Type B pancreatic cell (in vitro differentiated cells): ENCODE measurements at places on chromosomes 2 and 18. TPM values are rescaled to one million over a fixed set of nuclear protein-coding genes. Genes with fewer than 3 reads are reported as not detected.

- no peak overlapping the region for H3K27ac ChIP-seq
- peaks cover 8% of the 10 kb centered on the region for H3K4me1 ChIP-seq
- no peaks in the 10 kb centered on the region for H3K36me3 ChIP-seq
- no peak for DNase-seq
These were observed 1293.6 kb upstream of the ZEB2 start for GRCh38 chr2:145813481-145813880.

Gene LRP2
- total RNA-seq = 12.7 and 22.7 TPM in 2 replicates

Gene SPATA3
- total RNA-seq = not detected in 2 replicates

GRCh38 chr2:88167740-88168139 is 2.4 kb upstream of the THNSL2 start:
- no peak for DNase-seq
- no peak overlapping the region for H3K4me3 ChIP-seq
- peaks cover 4% of the 10 kb centered on the region for H3K4me1 ChIP-seq

Gene ATOH8
- total RNA-seq = 1.8 and 13.7 TPM in 2 replicates

DNA sequence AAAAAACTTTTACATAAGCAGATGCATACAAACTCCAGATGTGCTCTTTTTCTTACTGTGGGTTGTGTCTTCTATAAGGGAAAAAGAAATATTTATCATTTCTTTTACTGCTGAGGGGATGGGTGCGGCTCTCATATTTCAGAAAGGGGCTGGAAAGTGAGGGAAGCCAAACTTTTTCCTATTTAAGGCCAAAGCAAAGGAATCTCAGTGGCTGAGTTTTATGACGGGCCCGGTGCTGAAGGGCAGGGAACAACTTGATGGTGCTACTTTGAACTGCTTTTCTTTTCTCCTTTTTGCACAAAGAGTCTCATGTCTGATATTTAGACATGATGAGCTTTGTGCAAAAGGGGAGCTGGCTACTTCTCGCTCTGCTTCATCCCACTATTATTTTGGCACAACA is at the start of gene COL3A1:
COL3A1 (plus strand) TSS at position 210 of the 400 bp plus-strand sequence; CDS start at position 327, 117 bp downstream.
- DNase-seq = no peak
- H3K4me3 ChIP-seq = peak within 1 kb of the TSS; percentile 96
- H3K27me3 ChIP-seq = no peaks in the 10 kb centered on the region
- peaks cover 5% of the 10 kb centered on the region for H3K36me3 ChIP-seq
- H3K27ac ChIP-seq = peak within 1 kb of the TSS; percentile 90

GRCh38 chr18:13635046-13635445 is 91.3 kb downstream of the FAM210A start:
- peaks cover 6% of the 10 kb centered on the region for H3K27me3 ChIP-seq
- H3K4me3 ChIP-seq = no peak overlapping the region
- H3K36me3 ChIP-seq = no peaks in the 10 kb centered on the region

Gene NYAP2
- total RNA-seq = 0.46 and 1.00 TPM in 2 replicates

Gene ZNF804A
- total RNA-seq = 0.59 and 2.0 TPM in 2 replicates

Gene MOGAT1
- total RNA-seq = 0.45 TPM in 1 of 2 replicates, not detected in the other

GRCh38 chr2:217387776-217388387 is 528.0 kb upstream of the TNP1 start:
- peaks cover 7% of the 10 kb centered on the region for H3K36me3 ChIP-seq
- peaks cover 19% of the 10 kb centered on the region for H3K27me3 ChIP-seq
- DNase-seq = no peak
- no peak overlapping the region for H3K4me3 ChIP-seq
- no peak overlapping the region for H3K27ac ChIP-seq
- H3K4me1 ChIP-seq = peaks cover 5% of the 10 kb centered on the region

Gene PLEKHB2
- total RNA-seq = 43.4 and 49.2 TPM in 2 replicates

Gene IGFBP5
- 51.0 and 245 TPM in 2 replicates for total RNA-seq

DNA sequence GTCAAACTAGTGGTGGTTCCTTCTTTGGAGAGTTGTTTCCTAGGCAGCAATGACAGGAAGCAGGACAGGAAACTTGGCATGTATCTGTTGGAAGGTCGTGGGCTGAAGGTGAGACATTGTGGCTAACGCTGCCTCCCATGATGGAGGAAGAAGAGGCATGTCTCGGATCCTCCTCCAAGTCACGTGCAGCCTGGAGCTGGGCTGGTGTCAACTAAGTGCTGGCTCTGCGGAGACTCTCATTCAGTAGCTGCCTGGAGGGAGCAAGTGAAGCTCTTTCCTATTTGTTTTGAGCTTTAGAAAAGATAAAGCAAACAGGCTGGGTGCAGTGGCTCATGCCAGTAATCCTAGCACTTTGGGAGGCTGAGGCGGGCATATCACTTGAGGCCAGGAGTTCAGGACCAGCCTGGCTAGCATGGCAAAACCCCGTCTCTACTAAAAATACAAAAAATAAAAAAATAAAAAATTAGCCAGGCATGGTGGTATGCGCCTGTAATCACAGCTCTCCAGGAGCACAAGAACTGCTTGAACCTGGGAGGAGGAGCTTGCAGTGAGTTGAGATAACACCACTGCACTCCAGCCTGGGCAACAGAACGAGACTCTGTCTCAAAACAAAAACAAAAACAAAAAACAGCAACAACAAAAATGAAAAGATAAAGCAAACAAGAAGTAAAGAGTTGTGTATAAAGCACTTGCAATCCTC is 28.2 kb upstream of the INO80C start:
- no peak for DNase-seq
- H3K36me3 ChIP-seq = no peaks in the 10 kb centered on the region
- H3K4me3 ChIP-seq = no peak overlapping the region
- no peaks in the 10 kb centered on the region for H3K27me3 ChIP-seq

Gene GPD2
- 25.3 and 56.3 TPM in 2 replicates for total RNA-seq

GRCh38 chr18:3481696-3482210 is 31.8 kb downstream of the TGIF1 start:
- H3K4me3 ChIP-seq = no peak overlapping the region
- no peaks in the 10 kb centered on the region for H3K36me3 ChIP-seq
- H3K27me3 ChIP-seq = peaks cover 4% of the 10 kb centered on the region
- DNase-seq = no peak

DNA sequence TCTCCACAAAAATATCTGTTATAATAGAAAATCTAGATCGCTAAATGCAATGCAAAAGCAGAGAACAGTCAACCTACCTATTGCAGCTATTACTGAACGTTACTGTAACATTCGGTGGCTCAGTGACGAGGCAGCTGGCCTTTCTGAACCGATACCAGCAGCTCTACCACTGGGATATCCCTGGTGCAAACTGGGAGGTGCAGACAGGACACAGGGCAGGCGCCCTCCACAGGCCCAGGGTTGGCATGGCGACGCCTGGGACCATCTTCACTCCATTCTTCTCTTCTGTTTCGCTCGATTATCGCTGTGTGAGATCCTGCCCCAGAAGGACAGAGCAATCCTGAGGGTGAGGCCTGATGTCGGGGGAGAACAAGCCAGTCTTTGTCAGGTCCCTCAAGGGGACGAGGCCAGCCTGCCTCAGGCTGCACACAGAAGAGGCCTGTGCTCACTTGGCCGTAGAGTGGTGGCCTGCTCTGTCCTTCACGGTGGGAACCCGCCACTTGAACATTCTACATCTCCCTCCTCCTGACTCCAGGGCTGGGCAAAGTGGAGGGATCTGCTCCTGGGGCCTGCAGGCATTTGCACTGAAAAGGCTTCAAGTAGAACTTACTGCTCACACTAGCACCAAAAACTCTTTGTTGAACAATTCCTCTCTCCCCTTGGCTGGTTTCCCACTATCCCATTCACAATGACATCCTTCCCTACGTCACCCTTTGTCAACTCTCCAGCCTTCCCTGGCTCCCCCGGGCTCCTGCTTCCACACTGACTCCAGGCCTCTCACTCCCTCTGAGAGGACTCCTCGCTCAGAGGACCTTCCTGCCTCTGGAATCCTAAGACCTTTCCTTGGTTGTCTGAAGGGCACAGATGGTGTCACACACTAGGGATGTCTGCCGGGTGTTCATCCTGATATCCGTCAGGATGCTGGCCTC is 49.7 kb downstream of the CYRIA start:
- no peak overlapping the region for H3K27ac ChIP-seq
- H3K4me3 ChIP-seq = no peak overlapping the region
- peaks cover 9% of the 10 kb centered on the region for H3K4me1 ChIP-seq
- peaks cover 6% of the 10 kb centered on the region for H3K36me3 ChIP-seq
- H3K27me3 ChIP-seq = no peaks in the 10 kb centered on the region
- DNase-seq = no peak

DNA sequence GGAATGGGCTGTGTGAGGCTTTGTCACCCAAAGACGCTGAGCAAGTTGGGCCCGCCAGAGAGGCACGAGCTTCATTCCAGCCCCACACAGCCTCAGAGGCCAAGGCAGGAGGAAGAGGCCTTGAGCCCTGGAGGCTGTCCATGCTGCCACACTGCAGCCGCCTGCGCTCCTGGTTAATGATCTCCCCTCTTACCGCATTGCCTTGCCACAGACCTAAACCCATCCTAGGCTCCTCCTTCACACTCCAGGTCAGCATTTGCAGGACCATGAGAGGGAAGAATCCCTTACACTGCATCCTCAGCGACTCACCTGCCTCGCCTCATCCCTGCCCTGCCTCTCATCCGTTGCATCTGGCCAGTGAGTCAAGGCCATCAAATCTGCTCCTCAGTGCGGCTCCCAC is 24.6 kb downstream of the KIF3C start:
- no peak for DNase-seq
- no peaks in the 10 kb centered on the region for H3K27me3 ChIP-seq
- no peaks in the 10 kb centered on the region for H3K36me3 ChIP-seq

- H3K4me3 ChIP-seq = no peak overlapping the region
- H3K27me3 ChIP-seq = peaks cover 26% of the 10 kb centered on the region
- peaks cover 12% of the 10 kb centered on the region for H3K4me1 ChIP-seq
- no peak overlapping the region for H3K27ac ChIP-seq
- DNase-seq = no peak
These were observed 49.7 kb downstream of the TRIB2 start for GRCh38 chr2:12766421-12766879.

Gene SULT1C4
- total RNA-seq = 3.5 and 27.5 TPM in 2 replicates

DNA sequence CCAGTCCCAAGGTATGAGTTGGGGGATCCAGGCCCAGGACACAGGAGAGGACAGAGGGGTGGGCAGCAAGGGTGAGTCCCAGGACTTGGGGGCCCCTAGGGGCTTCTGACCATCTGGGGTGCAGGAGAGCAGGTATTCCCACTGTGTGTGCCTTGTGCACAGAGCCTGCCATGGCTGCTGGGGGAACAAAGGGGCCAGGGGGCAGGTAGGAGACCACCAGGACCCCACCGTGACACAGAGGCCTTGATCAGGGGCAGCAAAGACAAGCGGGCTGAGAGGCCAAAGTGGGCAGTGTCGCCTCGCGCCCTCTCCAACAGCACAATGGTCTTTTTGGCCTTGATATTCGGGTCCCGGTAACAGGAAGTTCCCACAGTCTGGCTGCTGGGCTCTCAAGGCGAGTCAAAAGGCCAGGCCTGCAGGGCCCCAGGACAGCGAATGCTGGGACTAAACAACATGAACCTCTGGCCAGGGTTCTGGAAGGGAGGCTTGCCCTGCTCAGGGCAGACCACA is 12.3 kb upstream of the GPR17 start:
- H3K27me3 ChIP-seq = no peaks in the 10 kb centered on the region
- H3K4me1 ChIP-seq = no peaks in the 10 kb centered on the region
- H3K4me3 ChIP-seq = no peak overlapping the region
- no peak overlapping the region for H3K27ac ChIP-seq
- DNase-seq = no peak

Gene GKN2
- total RNA-seq = 0.92 TPM in 1 of 2 replicates, not detected in the other

DNA sequence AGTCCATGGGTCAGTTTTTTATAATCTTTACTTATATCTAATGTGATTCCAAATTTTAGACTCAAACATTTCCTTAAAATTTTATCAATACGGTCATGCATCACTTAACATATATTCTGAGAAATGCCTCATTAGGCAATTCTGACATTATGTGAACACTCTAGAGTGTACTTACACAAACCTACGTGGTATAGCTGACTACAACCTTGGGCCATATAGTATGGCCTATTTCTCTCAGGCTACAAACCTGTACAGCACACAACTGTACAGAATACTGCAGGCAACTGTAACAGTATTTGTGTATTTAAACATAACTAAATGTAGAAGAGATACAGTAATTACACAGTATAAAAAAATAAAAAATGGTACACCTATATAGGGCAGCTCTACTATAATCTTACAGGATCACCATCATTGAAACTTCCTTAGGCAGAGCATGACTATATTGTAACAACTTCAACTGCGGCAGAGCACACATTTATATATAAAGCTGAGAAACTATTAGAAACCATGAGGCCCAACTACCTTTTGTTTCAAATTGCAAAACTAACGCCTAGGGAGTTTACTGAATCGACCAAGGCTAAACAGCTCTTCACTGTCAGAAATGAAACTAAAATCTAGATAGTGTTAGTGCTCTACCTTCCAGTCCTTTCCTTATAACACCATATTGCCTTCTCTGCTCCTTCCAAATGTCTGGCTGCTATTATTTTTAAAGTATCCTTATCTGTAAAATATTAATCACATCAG is 6.9 kb downstream of the YES1 start:
- no peak overlapping the region for H3K4me3 ChIP-seq
- no peak overlapping the region for H3K27ac ChIP-seq
- DNase-seq = no peak
- peaks cover 43% of the 10 kb centered on the region for H3K4me1 ChIP-seq
- no peaks in the 10 kb centered on the region for H3K36me3 ChIP-seq

Gene SCTR
- total RNA-seq = 1.9 and 2.4 TPM in 2 replicates

Gene FSIP2
- total RNA-seq = 3.3 and 8.3 TPM in 2 replicates

DNA sequence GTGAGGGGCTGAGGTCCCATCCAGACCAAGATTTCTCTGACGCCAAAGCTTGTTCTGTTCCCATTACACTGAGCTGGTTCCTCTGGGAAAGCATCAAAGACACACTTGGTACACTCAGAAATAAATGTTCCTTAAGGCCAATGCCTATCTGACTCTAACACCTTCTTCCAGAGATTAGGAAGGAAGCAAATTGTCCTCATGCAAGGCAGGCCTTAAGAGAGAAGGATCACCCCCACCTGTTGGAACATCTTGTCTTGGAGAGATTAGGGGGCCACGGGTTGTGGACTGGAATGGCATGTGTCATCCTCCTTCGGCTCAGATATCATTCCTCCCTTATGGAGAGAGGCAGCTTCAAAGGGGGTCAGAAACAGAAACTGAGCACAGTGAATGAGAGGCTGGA is 100.2 kb downstream of the ANKRD44 start:
- H3K36me3 ChIP-seq = no peaks in the 10 kb centered on the region
- peak overlapping the region; percentile 56 for H3K27ac ChIP-seq
- H3K4me3 ChIP-seq = no peak overlapping the region
- peaks cover 25% of the 10 kb centered on the region for H3K4me1 ChIP-seq
- H3K27me3 ChIP-seq = no peaks in the 10 kb centered on the region

DNA sequence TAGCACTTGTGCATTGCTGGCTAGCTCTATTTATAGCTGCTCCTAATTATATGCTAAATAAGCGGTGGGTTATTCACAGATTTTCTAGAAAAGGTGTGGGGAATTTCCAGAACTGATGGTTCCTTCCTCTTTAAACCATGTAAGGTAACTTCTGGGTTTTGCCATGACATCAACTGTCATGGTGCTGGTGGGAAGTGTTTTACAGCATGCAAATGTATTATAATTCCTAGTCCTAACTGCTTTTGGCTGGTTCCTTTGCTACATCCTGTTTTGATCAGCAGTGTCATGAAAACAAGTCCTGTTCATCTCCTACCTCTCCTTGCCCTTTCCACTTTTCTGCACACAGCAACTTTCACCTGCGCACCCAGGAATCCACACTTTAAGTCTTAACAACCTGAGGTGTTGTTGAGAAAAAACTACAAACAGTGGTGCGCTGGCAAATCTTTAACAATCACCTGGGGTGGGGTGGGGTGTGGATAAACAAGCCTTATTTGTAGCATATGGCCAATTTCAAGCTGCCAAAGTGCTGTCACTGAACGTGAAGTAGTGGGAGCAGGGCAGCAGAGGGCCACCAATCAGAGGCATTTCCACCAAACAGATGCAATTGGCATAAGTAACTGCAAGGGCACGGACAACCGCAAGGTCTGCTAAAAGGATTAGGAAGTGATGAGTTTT is 33.4 kb upstream of the SKOR2 start:
- H3K27me3 ChIP-seq = peaks cover 74% of the 10 kb centered on the region
- no peak overlapping the region for H3K27ac ChIP-seq
- H3K4me1 ChIP-seq = no peaks in the 10 kb centered on the region
- no peak for DNase-seq
- no peaks in the 10 kb centered on the region for H3K36me3 ChIP-seq
- H3K4me3 ChIP-seq = no peak overlapping the region
